ENCODE measurements at places on chromosomes 6 and 20.

- no peak for DNase-seq
Measured at GRCh38 chr6:117908246-117909068, 1.4 kb downstream of the SLC35F1 start.

GRCh38 chr6:96864216-96865054, 27.2 kb upstream of the GPR63 start:
- no peak for DNase-seq

DNA sequence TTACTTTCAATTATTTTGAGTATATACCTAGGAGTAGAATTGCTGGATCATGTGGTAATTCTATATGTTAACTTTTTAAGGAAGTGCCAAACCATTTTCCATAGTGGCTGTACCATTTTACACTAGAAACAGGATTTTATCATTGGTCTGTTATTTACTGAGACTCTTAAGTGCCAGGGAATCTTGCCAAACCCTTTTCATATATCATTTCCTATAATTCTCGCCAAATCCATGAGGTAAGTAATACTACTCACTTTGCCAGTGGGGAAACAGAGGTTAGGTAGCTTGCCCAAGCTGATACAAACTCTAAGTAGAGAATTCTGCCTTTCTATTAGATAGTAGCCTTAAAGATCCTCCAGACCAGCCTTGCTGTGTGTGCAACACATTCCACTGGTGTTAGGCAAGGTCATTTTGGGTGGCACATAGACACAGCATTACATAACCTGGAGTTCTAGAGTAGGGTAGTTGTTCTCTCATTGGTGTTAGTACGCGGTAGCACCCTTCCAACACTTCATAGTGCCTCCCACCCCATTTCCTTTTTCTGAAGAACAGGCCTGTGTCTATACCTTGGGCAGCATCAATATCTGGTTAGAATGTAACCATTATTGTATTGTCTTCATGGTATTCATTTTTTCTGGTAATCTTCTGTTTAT, 65.5 kb downstream of the ARID1B start:
- no peak for DNase-seq

DNA sequence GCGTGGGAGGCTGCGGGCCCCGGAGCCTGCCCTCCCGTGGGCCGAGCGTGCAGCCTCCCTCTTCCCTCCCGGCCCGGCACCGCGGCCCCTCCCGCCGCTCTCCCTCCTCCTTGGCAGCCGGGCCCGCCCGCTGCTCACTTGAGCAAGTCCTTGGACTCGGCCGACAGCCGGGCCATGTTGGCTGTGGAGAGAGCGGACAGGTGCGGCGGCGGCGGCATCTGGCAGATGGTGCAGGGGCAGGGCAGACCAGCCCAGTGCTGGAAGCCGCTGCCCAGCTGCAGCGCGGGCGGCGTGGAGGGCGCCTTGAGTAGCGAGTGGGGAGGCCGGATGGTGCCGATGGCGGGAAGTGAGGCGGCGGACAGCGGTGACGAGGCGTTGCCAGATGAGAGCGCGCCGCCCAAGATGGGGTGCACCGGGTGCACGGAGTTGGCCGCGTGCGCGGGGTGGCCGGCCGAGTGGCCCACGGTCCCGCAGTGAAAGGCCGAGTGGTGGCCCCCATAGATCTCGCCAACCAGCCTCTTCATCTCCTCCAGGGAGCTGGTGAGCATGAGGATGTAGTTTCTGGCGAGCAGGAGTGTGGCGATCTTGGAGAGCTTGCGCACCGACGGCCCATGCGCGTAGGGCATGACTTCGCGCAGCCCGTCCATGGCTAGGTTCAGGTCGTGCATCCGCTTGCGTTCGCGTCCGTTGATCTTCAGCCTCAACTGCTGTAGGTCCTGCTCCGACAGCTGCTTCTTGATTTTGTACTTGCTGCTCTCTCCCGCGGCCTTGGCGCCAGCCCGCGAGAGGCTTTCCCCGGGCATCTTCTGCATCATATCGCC, 766 bp downstream of the OLIG3 start:
- no peak for DNase-seq

GRCh38 chr6:13687917-13688351, 23.7 kb downstream of the RANBP9 start:
- DNase-seq = no peak

DNA sequence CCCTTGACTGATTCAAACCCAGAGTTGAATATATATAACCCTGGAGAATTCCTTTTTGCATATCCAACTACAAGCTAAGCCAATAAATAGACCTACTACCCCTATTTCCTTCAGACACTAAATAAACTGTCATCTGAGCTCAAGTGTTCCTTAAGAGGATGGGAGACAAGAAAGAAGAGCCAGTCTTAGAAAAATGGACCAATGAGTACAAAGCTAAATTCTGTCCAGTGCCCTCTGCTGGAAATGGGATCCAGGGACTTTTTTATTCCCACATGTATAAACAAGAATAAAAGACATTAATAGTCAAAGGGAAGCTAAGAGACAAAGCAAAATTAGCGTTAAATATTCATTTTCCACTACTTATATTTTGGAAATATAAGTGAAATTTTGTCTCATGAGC, 4.8 kb downstream of the PPP1R10 start:
- no peak for DNase-seq

GRCh38 chr6:170102582-170103481, 188.0 kb downstream of the DLL1 start:
- DNase-seq = no peak

DNA sequence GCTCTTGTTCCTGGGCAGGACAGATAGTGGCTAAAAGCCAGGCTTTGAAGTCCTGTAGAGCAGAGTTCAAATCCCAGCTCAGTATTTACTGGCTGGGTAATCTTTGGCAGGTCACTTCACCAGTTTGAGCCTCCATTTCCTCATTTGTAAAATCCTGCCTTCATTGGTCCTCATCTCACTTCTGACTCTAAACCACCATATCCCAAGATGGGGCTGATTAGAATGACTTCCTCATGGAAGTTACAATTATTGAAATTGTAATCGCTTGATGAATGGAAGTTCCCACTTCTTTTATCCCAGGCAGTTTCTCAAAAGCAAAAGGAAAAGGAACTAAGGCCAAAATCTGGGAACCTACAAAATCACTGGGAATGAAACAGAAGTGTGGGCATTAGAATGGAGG, 35.9 kb upstream of the B4GALT5 start:
- DNase-seq = no peak

- no peak for DNase-seq
Measured at GRCh38 chr6:113994934-113995342, 24.0 kb upstream of the HDAC2 start.
